ENCODE measurements at places on chromosomes 3 and 15.

- ATAC-seq: no peak
Measured at GRCh38 chr3:71509066-71509465, 74.5 kb downstream of the FOXP1 start.

- no peak for ATAC-seq
Measured at GRCh38 chr15:46786590-46787285, 930.6 kb upstream of the SEMA6D start.

- ATAC-seq: no peak
Measured at GRCh38 chr3:177516158-177517011, 319.1 kb upstream of the TBL1XR1 start.

DNA sequence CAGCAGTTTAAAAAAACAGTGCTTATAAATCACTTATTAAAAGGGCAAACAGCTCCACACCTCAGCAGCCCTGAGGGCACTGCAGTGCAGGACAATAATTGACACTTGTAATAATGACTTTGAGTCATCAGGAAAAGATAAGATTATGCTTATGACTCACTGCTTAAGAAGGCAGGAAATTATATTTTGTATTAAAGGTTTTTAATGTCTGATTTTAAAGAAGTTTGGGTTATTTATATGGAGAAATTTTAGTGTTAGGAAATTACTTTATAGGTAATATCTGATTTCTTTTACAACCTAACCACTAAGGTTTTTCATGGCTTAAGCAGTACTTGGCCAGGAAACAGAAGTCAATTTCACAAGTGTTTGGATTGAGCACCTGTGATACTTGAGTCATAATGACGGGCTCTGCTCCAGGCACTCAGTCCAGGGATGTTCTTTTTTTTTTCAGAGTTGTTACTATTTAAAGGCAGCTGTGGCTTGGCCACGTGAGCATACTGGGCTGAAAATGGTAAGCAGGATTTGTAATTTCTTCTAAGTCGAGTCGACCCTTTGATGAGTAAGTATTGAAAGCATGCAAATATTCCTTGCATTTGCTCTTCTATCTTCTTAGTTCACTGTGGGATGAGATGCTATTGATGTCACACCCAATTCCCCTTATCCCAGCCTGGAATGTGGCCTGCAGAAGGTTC is 21.6 kb upstream of the SLC6A20 start:
- ATAC-seq: peak; percentile 67

DNA sequence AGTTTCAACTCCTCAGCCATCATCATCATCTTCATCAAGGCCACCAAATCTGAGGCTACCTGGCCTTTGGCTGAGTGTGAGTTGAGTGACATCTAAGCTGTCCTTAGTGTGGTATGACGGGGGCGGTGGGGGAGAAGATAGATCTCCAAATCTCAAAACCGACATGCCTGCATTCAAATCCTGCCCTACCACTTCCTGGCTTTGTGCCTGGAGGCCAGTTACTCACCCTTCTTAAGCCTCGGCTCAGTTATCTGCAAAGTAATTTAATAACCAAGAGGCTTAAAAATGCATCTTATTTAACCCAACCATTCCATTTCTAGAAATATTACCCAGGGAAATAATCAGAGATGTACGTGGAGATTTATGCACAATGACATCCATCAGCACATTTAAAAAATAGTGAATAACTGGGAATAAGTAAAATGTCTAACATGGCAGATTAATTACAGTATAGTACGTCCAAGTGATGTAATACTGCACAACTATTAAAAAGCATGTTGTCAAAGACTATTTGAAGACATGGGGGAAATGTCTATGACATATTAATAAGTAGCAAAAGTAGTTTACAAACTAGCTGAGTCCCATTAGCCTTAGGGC is 167.4 kb downstream of the NTRK3 start:
- ATAC-seq: no peak

DNA sequence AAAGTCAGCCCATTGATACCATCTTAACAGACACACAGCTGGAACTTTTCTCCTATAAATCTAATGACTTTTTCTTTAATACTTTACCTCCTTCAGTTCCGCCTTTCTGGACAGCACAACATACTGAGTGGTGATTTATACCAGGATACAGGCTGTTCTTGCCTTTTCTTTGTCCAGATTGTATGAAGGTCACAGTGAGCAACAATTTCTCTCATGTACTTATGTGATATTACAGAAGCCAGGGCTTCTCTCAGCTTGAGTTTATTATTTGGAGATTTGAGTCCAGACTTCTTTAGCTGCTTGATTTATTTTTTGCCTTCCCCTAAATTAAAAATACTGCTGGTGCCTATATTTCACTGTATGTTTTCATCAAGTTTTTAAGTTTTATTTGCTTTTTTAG is 976.0 kb downstream of the ROBO2 start:
- no peak for ATAC-seq

- ATAC-seq: no peak
Measured at GRCh38 chr3:33911525-33912322, 113.3 kb downstream of the PDCD6IP start.

- no peak for ATAC-seq
Measured at GRCh38 chr15:61064651-61065050, 164.5 kb downstream of the RORA start.

GRCh38 chr3:138051947-138052802 is 42.2 kb downstream of the CLDN18 start:
- no peak for ATAC-seq

DNA sequence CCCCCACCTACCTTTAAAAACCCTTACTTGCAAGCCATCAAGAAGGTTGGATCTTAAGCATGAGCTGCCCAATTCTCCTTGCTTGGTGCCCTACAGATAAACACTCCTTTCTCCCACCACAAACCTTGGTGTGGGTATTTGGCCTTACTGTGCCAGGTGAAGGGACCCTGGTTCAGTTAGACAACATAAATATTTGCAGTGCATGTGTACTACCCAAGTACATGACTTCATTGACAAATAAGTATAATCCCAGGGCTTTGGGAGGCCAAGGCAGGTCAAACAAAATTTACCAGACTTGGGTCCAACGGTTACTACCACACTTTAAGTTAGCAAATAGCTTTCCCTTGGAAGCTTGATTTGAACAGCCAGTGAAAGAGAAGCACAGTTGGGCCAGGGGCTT is 9.3 kb upstream of the CNOT10 start:
- ATAC-seq: no peak

DNA sequence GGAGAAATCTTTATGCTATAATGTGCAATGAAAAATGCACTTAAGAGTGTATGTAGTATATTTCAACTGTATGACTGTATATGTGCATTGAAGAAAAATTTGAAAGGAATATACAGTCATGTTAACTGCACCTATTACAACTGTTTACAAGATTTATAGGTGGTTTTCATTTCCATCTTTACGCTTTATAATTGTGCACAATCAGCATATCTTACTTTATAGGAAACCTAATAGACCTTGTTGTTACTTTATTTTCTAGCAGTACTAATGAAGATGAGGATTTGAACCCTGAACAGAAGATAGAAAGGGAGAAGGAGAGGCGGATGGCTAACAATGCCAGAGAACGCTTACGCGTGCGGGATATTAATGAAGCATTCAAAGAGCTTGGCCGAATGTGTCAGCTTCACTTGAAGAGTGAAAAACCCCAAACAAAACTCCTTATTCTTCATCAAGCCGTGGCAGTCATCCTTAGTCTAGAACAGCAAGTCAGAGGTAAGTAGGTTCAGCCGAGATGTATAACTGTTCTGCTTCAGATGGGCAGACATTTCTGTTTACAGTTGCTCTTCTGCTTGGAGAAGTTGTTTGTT is 103.4 kb upstream of the CGNL1 start:
- ATAC-seq: no peak

DNA sequence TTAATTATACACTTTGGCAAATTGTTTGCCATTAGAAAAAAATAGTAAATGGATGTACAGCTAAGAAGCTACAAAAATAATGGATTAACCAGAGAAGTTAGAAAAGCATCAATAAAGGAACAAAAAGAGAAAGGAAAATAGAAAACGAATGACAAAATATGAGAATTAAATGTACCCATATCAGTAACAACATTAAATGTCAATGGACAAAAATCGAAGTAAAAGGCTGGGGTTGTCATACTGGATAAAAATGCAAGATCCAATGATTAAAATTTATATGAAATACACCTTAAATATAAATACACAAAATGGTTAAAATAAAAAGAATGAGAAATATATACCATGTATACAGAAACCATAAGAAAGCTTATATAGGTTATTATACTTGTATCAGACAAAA is 470.6 kb downstream of the OCA2 start:
- ATAC-seq: no peak

DNA sequence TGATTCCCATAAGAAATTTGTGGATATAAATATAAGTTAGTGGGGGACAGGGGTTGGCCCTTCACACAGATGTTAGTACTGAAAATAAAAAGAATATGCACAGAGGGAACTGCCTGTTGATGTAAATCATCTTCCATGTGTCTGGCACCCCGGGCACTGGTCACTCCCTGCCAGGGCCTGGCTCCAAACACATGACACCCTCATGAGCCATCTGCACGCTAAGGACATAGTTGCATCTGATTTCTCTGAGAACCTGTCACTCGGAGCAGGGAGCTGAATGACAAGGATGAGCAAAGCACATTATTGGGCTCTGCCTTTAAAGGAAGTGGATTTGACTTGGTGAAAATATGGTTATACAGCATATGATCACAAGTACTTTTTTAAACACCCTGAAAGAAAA is 66.2 kb upstream of the TSC22D2 start:
- ATAC-seq: no peak

- ATAC-seq: no peak
Measured at GRCh38 chr3:197335428-197336132, 37.2 kb upstream of the DLG1 start.

DNA sequence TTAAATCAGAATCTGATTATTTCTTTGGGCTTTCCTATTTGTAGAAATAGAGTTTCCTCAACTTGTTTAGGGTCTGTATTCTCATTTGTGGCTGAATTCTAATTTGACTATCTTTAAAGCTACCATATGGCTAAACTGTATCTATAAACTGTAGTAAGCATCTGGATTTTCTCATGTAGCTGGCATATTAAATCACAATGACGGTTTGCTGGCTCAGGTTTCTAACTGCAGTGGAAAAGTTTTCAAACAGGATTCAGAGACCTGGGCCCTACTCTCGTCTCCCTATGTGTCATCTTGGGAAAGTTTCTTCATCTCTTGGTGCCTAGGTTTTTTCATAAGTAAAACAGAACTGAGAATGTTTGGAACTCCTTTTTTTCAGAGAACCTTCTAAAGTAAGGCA is 68.3 kb downstream of the GALK2 start:
- no peak for ATAC-seq

DNA sequence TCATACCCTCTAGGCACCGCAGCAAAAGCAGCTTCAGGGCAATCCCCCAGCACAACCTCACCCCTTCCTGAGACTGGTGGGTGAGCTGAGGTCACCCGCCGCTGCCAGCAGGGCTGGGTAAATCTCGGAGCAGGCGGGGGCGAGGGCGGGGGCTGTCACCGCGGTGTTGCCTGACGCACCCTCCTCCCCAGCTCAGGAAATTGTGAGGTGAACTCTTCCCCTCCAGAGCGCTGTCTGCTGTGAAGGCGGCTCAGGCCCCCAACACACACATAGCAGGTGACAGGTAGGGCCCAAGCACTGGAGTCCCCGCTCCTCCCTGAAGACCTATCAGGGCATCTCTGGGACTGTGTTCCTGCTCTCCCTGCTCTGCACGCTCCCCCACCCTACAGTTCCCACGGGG is 30.2 kb upstream of the FURIN start:
- ATAC-seq: peak; percentile 89

GRCh38 chr3:12462159-12462947 is 21.9 kb upstream of the TSEN2 start:
- ATAC-seq: no peak

- ATAC-seq: no peak
Measured at GRCh38 chr3:108588601-108589000, 637 bp downstream of the CIP2A start.

DNA sequence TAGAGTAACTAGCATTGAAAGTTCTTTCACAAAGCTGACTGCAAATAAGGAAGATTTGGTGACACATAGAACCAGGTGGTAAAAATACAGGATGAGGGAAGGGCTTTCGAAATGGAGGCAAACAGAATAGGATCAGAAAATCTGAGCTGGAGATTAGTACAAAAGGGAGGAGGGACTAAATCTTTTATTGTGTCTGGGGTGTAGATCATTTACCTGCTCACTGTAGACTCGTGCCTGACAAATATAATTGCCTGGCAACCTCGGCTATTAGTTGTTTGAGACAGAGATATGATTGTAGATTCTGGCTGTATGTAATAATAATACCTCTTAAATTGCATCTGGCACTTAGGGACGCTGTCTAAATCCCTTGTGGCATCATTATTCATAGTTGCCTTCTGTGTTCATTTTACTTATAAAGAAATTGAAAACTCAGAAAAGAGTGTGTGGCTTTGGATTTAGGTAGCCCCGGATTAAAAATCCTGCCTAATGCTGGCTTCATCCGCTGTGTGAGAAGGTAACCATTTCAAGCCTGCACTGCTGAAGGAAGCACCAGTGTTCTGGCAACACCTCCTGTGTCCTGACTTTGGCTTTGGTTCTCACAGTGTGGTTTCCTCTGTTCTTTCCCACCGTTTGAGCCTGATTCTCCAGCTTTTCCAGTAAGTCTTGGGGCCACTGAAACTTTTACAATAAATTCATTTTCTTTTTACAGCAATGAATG is 25.0 kb upstream of the GPR160 start:
- ATAC-seq: no peak

DNA sequence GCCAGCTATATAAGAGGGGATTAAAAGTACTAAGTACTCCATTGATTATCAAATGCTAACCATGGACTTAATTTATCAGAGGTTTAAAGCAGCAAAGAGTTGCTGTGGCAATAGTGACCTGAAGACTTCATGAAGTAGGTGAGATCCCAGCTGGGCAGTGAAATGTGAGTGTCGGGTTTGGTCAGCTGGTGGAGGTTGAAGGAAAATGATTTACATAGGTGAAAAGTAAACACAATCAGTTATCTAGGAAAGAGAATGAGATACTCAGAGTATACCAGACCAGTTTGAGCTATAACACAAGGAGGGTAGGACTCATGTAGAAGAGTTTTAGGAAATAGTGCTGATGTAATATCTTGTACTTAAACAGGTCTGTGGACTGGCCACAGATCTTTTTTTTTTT is 16.5 kb upstream of the FBXO22 start:
- ATAC-seq: no peak

DNA sequence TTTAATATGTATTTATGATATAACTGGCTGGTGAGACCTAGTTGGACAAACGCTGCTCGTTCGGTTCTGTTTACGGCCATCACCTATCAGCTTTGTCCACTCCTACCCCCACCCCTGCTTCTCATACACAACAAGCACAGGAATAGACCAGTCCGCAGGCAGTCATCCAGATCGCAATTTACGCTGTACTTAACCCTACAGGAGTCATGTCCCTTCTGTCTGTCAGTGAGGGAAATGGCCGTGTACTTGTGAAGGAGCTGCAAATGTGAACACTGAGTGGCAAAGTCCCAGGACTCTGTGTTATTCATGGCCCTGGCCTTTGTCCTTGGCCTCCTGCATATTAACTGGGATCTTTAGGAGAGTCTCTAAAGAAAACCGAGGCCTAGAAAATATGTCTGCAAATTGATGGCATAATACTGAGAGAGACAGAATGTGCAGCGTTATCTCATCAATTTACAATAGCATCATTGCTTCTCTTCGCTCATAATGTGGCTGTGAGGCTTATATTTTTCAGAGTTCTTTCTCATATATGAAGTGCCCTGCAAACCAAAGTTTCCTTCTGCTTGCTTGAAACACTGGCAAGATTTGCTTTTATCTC is 7.2 kb upstream of the ABHD10 start:
- no peak for ATAC-seq

GRCh38 chr3:152671446-152672319 is 163.2 kb upstream of the P2RY1 start:
- no peak for ATAC-seq

GRCh38 chr3:122325769-122326168 is 721 bp downstream of the CSTA start:
- no peak for ATAC-seq

- ATAC-seq: no peak
Measured at GRCh38 chr3:135014566-135014965, 219.5 kb downstream of the EPHB1 start.
